ENCODE measurements at places on chromosomes 12 and 14.

- DNase-seq: no peak
These were observed 1093.9 kb downstream of the AACS start for GRCh38 chr12:126159139-126159538.

GRCh38 chr14:69260190-69260860 is 367 bp downstream of the GALNT16 start:
- no peak for DNase-seq

DNA sequence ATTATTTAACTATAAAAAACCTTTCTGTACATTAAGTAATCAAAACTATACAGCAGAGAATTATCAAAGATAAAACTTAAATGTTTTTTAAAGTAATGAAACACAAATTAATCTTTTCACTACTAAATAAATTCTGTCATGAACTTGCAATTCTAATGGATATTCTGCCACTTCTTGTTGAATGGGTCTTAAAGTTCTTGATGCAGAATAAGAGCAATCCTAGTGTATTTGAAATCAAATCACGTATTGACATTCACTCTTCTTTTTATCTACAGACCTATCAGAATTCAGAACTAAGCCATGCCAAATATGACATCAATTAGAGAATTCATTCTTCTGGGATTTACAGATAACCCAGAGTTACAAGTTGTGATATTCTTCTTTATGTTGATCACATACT is at the start of gene OR6C65:
TSS of gene OR6C65 (plus strand) at position 301 of the 400 bp plus-strand sequence. CDS start at position 301, 0 bp downstream.
- DNase-seq: no peak

DNA sequence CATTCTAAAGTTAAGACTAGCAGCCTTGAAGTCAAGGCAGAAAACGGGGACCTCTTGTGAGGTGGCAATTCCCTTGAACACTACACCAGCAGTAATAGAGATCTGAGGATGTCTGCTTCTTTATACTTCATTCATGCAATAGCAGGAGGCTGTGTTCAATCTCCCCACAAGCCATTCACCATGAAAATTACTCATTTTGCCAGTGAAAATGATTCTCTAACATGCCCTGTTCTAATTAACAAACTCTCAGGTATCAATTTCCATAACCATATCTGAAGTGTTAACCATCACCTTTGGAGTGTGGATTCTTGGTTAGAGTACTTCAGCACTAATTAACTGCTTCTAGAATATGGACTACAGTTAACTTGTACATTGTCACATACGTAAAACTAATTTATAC is 3.4 kb upstream of the GLIPR1 start:
- no peak for DNase-seq

GRCh38 chr12:79322905-79323304 is 367.9 kb downstream of the PAWR start:
- DNase-seq: no peak

DNA sequence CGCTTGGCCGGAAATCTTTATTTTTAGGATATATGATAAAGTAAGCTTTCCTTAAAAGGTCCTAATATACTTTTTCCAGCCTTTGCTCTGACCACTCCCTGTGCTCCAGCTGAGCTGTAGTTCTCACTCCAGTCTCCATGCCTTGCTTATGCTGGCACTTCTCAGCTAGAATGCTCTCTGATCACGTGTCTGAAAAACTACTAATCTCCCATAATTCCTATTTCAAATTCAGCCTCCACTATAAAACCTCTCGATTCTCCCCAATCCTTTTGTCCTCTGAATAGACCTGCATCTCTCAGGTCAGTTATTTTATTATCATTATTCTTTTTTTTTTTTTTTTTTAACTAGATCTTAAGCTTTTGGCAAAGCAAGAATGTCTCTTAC is 3.7 kb downstream of the BIN2 start:
- DNase-seq: no peak

- no peak for DNase-seq
These were observed 237.7 kb downstream of the TRHDE start for GRCh38 chr12:72509891-72510290.

DNA sequence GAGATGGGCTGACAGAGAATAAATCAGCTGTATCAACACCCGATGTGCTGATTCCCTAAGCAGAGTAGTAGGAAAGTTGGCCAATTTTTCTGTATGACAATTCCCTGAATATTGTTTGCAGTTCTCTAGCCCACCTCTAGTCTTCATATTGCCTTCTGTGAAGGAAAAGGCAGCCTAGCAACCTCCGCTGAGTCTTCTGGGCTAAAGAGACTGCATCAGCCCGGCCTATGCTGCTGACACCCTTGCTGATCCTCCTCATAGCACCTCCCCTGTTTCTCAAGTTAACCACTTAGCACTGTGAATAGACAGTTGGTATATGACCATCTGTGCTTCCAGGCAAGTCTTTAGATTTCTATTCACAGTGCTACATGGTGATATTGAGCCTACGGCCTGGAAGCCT is 161.1 kb upstream of the EGLN3 start:
- no peak for DNase-seq

GRCh38 chr14:60301685-60302084 is 52.7 kb downstream of the PPM1A start:
- DNase-seq: no peak

DNA sequence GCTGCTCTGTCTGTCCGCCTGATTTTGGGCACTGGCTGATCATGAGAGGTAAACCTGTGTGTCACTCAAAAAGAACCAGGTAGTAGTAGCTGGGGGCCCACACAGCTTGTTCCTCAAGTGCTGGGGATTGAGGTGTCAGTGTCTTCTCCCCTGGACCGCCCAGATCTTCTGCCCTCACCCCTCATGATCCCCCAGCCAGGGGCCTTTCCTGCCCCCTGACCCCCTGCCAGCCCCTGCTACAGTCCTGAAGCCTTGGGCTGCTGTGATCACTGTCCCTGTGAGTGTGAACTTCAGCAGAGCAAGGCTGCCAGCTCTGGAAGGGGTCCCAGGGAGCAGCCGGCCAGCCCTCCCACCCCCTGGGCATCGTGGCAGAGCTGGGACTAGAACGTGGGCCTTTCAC is 11.4 kb downstream of the WSCD2 start:
- DNase-seq: no peak

- DNase-seq: no peak
These were observed 45.2 kb downstream of the WDHD1 start for GRCh38 chr14:54981698-54982097.
